ENCODE measurements at places on chromosomes 3 and 15.

DNA sequence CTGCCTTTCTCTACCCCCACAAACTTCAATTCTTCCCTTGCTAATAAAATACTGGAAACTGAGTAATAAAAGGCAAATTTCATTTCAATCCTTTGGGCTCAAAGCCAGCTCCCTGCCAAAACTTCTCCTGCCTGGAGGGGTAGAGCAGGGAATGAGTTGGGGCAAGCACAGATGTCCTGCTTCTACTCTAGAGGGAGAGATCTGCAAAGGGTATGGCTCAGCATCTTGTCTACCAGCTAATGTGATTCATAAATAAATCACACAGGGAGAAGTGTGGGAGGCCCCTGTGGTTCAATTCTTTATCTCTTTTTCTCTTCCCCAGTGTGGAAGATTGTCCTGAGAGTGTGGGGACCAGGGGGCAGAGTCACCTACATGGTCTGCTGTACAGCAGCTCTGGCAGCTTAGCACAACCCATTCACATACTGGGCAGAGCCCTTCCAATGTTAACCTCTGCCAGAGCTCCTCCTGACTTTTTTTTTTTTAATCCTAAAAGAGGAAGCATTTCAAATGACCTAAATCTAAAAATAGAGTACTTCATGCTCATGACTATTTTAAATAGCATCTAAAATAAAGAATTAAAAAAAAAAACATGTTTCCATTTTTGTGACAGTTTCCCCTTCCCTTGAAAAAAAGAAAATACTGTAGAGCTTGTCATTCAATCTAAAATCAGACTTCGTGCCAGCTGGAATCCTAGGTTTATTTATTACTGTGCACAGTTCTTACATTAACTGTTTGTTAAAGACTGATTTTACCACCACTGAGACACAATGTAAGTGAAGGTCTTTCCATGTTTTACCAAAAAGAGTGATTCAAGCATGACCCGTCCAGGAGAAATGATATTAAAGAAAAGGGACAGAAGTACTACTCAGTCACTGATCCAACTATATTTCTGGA lies 1083.7 kb upstream of the CFAP20DC start:
- DNase-seq: no peak

DNA sequence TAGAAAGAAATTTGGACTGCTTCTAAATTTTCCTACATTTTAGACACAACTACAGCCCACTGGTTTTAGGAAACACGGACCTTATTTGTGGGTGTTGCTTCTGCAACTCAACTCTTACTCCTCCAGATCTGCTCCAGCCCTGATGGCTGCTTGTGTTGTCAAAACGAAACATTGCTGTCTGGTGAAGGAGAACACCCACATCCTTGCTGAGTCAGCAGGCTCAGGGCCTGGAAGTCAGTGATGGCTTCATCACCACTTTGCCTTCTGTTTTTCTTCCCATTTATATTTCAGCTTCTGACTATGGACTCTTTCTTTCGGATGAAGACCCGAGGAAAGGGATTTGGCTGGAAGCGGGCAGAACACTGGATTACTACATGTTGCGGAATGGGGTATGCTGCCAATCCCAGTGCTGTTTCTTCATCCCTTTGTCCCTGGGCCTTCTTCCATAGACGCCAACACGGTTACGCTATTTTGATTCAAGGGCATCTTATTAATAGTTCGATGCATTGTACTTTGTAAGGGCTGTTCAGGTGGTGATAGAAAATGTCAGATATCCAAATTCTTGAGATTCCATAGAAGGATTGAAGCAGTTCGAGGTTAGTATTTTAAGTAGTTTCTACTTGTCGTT lies 392.6 kb upstream of the TPM1 start:
- DNase-seq: no peak

DNA sequence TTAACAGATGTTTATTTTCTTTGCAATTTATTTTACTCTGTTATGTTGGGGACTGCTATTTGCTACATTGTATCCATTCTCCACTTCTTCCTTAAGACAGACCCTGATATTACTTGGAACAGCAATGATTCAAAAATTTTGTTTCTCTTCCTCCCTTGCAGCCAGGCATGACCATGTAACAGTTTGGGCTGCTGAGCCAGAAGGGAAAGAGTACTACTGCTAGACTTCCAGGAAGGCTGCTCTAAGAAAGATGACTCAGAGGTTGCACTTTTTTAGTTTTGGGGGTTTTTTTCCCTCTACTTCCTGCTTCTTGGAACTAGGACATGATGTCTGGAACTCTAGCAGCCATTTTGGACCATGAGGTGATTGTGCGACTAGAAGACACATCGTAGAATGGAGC lies 10.3 kb downstream of the PRR20G start:
- DNase-seq: no peak

DNA sequence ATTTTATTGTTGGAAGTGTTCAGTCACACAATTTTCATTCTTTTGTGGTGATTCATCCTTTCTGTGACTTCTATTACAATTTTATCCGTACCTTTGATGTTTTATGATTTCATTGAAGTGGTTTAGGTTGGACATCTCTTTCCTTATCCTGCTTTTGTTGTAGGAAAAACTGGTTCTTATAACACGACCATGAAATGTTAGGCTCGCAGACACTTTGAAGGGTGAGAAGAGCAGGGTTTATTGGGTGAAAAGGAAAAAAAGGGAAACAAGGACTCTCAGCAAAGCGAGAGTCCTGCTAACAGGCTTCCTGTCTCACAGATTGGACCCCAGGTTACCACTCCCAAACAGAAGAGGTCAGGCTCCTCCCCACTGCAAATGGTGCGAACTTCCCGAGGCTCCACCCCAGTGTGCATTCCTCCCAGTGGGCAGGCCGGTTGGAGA lies 257.4 kb downstream of the STXBP5L start:
- DNase-seq: no peak

- DNase-seq: no peak
These were observed 20.7 kb upstream of the OTOL1 start for GRCh38 chr3:161475905-161476304.

- DNase-seq: no peak
These were observed 51.8 kb downstream of the BTD start for GRCh38 chr3:15653321-15653720.

- no peak for DNase-seq
These were observed 13.4 kb downstream of the SCAMP5 start for GRCh38 chr15:75008629-75009326.

DNA sequence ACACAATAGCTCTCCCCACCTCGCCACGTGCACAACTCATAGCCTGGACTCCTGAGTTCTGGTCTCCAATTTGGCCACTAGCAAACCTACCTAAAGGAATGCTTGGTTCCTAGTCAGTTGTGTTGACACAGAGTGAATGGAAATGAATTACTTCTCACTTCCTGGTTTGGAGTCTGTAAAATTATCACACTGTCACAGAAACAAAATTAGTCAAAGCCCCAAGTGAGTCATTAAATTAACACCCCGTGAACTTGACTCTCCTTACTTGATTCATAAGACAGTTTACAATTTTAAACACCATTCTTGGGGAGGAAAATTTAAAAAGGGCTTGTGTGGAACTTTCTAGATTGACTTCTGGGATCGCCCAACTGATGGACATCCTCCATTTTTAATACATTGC lies 276.2 kb upstream of the CTNNB1 start:
- DNase-seq: no peak

- no peak for DNase-seq
These were observed 40.6 kb upstream of the USP3 start for GRCh38 chr15:63463793-63464192.

DNA sequence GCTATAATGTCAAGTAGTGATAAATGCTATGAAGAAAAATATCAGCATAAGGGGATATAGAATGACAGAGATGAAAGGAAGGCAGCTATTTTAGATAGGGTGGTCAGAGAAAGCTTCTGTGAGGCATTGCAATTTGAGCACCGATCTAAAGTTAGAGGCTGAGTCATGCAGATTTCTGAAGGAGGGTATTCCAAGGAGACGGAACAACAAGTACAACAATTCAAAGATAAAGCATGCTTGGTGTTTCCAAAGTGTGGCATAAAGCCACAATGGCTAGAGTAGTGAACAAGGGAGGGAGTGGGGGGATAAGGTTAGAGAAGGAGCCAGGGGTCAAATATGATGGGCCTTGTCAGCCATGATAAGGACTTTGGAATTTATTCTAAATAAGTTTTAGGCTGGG lies 71.9 kb downstream of the PFN2 start:
- DNase-seq: no peak

DNA sequence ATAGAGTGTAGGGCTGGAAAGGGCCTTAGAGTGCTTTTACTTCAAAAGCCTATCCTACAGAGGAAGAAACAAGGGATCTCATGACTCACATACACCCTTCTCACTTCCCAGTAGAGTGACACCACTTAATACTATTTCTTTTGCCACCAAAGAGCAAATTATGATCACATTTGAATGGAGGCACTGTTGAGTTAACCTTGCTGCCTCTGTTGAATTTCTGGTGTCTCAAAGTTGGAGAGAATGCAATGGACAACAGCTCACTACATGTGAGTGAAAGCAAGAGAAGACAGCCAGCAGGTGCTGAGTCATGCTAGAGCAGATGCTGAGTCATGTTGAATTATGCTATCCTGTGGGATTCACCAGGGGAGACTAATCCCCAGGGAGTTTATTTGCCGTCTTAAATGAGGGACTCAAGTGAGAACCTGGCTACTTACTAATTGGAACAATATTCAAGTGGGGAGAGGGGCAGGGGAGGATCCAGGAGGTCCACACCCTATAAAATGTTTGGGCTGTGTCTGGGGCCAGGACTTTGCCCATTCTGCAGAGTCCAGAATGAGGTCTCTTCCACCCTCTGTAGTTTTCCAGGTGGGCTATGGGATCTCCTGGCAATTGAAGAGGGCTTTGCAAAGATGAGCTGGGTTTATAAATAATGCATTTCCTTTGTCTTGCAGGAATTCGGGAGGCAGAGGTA lies 35.8 kb downstream of the ST8SIA2 start:
- no peak for DNase-seq

DNA sequence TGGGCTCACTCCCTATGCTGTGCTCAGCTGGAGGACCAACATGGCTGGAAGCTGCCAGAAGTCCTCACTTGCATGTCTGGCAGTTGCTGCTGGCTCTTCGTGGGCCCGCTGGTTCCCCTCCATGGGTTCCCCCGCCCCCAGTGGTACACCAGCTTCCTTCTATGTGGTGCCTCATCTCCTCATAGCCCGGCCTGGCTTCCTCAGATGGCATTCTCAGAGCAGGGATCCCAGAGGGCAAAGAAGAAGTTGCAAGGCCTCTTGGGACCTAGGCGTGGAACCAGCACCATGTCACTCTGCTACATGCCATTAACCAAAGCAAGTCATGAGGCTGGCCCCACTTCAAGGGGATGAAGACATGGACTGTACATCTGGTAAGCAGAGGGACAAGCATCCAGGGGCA lies 2.9 kb upstream of the CFAP92 start:
- peak; percentile 45 for DNase-seq

DNA sequence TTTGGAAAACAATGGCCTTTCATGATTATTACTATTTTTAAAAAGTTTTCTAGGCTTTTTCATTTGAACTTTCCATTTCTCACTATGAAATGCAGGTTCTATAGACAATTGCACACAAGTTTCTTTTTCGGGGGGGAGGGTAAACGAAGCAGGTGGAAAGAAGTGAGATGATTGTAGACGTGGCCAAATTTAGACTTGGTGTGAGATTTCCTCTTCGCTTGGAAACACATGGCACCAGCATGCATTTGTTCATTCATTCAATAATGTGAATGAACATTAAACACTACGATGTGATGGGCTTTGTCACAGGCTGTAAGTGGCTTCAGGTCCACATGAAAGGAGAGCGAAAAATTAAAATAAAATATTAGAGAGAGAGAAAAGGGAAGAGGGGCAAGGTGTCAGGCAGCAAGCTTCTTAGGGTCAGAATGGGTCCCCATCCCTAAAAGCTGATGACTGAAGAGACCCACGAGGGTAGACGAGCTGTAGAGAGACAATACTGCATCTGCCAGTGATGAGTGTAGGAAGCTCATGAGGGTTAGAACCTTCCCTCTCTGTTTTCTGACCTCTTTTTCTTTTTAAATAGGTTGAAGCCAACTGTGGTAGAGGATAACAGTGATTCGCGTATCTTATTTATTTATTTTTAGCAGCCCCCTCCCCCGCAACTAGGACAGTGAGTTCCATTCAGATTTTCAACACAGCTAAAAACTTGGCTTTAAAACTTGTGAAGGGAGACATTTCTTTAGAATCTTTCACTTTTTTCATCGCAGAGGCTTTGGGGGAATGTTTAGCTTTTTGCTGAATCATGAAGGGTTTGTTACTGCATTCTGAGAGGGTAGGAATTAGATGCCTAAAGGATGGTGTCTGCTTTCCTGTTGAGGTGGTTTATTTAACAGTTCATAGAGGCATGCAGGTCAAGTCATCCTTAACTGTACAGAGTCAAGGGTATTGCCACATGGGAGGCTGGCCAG lies 36.2 kb downstream of the GAP43 start:
- no peak for DNase-seq

DNA sequence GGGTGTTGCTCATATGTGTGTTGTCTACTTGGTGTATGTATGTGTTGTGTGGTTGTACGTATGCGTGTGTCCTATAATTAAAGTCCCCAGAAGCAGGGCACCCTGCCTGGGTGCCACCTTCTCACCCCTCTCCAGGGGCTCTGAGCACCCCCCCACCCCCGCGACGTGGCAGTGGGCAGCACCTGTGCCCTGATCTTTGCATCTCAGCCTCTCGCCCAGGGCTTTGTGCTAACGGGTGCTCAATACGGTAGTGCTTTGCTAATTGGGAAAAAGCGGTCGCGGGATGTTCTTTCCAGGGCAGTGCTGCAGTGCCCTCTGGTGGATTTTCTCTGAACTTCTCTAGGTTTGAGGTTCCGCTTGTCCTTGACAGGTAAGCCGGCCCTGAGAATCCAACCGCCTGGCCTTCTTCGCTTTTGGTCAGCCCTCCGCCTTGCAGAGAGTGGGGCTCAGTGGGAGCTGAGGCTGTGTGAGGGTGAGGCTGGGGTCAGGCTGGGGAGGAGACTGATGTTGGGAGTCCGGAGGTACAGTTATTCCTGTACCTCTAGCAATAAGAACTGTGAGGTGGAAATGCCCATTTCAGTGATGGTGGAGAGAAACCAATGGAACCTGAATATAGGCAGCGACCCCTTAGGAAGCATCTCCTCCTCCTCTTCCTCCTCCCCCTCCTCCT lies 17.6 kb upstream of the EPHB3 start:
- peak; percentile 89 for DNase-seq

- no peak for DNase-seq
These were observed 8.8 kb downstream of the RTP3 start for GRCh38 chr3:46506526-46506925.

GRCh38 chr15:29062179-29062591 lies 176.4 kb downstream of the APBA2 start:
- peak; percentile 74 for DNase-seq

DNA sequence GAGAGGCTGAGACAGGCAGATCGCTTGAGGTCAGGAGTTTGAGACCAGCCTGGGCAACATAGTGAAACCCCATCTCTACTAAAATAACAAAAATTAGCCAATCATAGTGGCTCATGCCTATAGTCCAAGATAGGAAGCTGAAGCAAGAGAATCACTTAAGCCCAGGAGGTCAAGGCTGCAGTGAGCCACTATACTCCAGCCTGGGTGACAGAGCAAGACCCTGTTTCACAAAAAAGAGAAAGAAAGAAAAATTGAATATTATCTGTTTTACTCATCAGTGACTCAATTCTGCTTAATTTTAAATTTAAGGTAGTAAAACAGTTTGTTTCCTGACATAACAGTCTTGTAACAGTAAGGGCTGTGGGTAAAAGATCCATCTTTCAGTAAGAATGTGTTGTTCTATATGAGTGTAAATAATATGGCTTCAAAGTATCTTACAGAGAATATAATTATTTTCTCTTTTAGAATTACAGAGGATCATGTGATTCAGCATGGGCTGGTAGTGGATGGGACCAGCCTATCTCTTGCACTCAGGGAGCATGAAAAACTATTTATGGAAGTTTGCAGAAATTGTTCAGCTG lies 85.8 kb downstream of the ATP11B start:
- DNase-seq: no peak

- no peak for DNase-seq
These were observed 70.2 kb upstream of the ST3GAL6 start for GRCh38 chr3:98692787-98693473.

GRCh38 chr3:77506384-77506783 lies 466.5 kb downstream of the ROBO2 start:
- no peak for DNase-seq

All from mesenteric fat pad (tissue), 1 donor.